ENCODE measurements at places on chromosomes 16 and 17. TPM values are rescaled to one million over a fixed set of nuclear protein-coding genes. Genes with fewer than 3 reads are reported as not detected.
A peak's percentile ranks its signal among the peaks of the same experiment; 100 is the strongest.

DNA sequence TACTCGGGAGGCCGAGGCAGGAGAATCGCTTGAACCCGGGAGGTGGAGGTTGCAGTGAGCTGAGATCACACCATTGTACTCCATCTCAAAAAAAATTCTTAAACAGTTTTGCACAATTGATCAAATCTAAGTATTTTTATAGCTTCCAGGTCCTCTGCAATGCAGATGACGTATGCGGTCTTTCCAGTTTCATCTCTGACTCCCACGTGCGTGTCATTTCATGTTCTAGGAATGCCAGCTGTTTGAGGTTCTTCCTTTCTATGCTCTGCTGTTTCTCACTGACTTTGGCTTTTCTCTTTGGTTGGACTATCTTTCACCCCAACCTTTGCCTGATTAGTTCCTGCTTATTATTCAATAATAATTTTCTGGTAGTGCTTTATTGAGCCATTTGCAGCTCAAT is 16.2 kb downstream of the CHP2 start:
- no peaks in the 10 kb centered on the region for H3K36me3 ChIP-seq
- H3K27me3 ChIP-seq = peaks cover 8% of the 10 kb centered on the region
- DNase-seq = no peak
- H3K4me1 ChIP-seq = peaks cover 9% of the 10 kb centered on the region
- H3K4me3 ChIP-seq = no peak overlapping the region

DNA sequence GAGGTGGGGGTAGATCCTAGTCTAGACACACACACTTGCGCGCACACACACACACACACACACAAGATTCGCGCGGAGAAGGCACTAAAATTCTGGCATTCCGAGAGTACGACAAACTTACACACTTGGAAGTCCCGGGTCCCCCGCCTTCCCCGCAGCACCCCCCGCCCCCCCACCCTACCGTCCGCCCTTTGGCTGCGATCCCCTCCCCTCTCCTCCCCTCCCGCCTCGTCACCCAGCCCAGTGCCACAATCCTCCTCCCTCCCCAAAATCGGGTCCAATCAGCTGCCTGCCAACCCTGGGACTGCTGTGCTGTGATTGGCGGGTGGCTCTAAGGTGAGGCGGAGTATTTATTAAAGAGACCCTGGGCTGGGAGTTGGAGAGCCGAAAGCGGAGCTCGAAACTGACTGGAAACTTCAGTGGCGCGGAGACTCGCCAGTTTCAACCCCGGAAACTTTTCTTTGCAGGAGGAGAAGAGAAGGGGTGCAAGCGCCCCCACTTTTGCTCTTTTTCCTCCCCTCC is at the start of gene SOX9:
SOX9 (plus strand) TSS at position 379 of the 522 bp plus-strand sequence. CDS start 372 bp downstream, outside the sequence.
- peaks cover 71% of the 10 kb centered on the region for H3K4me1 ChIP-seq
- H3K4me3 ChIP-seq = peak within 1 kb of the TSS; percentile 99
- peaks cover 56% of the 10 kb centered on the region for H3K27me3 ChIP-seq
- peak within 1 kb of the TSS; percentile 97 for H3K27ac ChIP-seq
- DNase-seq = no peak

DNA sequence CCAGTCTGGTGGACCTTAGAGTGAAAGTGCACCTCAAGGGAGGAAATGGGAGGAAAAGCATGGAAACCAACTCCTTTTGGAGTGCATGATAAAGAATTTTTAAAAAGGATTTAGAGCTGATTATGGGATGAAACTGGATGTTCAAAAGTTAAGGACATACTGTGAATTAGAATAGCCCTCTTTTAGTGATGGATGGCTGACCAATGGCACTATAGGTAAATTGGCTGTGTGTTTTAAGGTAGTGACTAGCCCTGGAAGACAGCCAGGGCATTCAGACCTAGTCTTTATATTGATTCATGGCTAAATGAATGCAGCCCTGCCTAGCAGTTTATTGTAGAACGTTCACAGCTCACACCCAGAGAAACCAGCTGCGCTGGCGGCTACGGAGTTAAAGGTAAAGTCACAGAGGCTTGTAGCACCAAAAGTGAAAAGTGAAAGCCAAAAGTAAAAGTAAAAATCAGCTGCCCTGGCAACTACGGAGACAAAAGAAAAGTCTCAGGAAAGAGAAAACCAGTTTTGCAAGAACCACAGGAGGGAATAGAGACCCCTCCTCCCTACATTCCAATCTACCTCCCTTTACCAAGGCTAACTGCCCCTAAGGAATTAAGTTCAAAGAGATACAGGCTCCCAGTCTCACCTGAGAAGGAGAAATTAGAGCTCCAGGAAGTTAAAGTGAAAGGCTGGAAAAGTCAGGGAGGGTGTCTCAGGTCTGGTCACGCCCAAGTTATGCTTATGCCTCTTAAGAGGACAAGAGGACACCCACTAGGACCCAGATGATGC is 21.8 kb downstream of the ACSM1 start:
- H3K4me1 ChIP-seq = peaks cover 54% of the 10 kb centered on the region
- no peak for DNase-seq
- H3K36me3 ChIP-seq = peaks cover 7% of the 10 kb centered on the region
- H3K27ac ChIP-seq = peak overlapping the region; percentile 94
- H3K27me3 ChIP-seq = no peaks in the 10 kb centered on the region

- H3K27ac ChIP-seq = peak within 1 kb of the TSS; percentile 47
- H3K36me3 ChIP-seq = no peaks in the 10 kb centered on the region
- DNase-seq = no peak
- H3K4me3 ChIP-seq = peak within 1 kb of the TSS; percentile 13
- H3K27me3 ChIP-seq = peaks cover 29% of the 10 kb centered on the region
Measured at GRCh38 chr17:6755731-6756184, at the start of gene XAF1. Gene XAF1, plus strand, starts transcription at chr17:6756046. Its CDS starts 33 bp downstream, at chr17:6756079.

DNA sequence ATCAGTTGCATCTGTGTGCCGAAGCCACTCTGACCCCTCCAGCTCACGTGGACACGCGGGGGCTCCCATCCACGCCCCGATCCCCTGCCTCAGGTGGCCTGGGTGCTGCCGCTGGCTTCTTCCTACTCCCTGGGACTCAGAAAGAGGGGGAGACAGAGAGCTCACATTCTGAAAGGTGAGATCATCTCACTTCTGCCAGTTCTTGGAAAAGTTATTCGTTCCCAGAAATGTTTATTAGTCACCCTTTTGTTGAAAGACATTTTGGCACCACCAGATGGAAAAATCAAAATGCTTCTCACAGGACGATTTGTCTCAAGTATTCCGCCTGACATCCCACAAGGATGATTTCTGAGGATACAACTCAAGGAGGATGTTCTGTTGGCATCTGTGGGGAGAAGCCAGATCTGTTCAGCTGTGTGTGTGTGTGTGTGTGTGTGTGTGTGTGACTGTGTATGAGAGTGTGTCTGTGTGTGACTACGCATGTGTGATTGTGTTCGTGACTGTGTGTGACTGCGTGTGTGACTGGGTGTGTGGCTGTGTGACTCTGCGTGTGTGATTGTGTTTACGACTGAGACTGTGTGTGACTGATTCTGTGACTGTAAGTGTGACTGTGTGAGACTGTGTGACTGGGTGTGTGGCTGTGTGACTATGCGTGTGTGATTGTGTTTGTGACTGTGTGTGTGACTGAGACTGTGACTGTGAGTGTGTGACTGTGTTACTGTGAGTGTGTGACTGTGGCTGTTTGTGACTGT is 207.3 kb downstream of the NTN1 start:
- no peak for DNase-seq
- peaks cover under 1% of the 10 kb centered on the region for H3K4me1 ChIP-seq
- no peak overlapping the region for H3K4me3 ChIP-seq
- no peak overlapping the region for H3K27ac ChIP-seq
- H3K27me3 ChIP-seq = peaks cover 5% of the 10 kb centered on the region

DNA sequence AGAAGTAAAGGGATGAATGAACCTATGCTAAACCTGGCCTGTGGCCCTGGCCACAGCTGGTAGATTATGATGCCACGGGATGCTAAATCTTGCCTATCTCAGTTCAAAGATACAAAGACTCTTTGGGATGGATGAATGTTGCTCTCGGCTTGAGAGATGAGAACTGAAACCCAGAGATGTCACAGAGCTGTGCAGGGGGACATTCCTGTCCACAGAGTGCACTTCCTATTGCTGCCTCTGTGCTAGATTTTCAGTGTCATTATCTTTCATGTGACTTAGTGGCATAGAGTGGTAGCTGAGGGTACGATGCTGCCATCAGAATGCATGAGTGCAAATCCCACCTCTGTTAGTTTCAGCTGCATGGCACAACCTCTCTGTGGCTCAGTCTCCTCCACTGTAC is 2.3 kb upstream of the MT1M start:
- H3K27me3 ChIP-seq = peaks cover 90% of the 10 kb centered on the region
- no peak overlapping the region for H3K4me3 ChIP-seq
- peaks cover 20% of the 10 kb centered on the region for H3K4me1 ChIP-seq

DNA sequence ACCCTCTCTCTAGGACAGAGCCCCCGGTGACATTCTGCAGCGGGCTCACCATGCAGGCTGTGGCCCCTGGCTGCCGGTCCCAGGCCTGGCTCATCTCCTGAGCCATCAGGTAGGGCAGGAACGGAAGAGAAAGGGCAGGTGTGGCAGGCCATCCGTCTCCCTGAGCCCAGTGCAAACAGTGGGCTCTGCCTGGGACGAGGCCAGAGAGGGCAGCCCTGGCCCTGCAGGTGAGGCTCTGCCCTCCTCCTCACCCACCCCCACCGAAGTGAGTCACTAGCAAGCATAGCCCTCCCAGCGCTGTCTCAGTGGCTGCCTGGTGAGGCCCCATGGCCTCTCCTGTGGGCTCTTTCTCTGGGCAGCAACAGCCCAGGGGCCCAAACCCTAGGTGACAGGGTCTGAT is 14.5 kb downstream of the OTOP3 start:
- H3K27ac ChIP-seq = no peak overlapping the region
- H3K4me3 ChIP-seq = no peak overlapping the region
- H3K4me1 ChIP-seq = peaks cover 5% of the 10 kb centered on the region
- H3K36me3 ChIP-seq = peaks cover 5% of the 10 kb centered on the region
- peaks cover 19% of the 10 kb centered on the region for H3K27me3 ChIP-seq
- DNase-seq = no peak

- H3K4me3 ChIP-seq = no peak overlapping the region
- no peaks in the 10 kb centered on the region for H3K27me3 ChIP-seq
- no peak for DNase-seq
- peaks cover 4% of the 10 kb centered on the region for H3K36me3 ChIP-seq
- H3K27ac ChIP-seq = no peak overlapping the region
Measured at GRCh38 chr16:24986512-24987303, 28.5 kb downstream of the ARHGAP17 start.

DNA sequence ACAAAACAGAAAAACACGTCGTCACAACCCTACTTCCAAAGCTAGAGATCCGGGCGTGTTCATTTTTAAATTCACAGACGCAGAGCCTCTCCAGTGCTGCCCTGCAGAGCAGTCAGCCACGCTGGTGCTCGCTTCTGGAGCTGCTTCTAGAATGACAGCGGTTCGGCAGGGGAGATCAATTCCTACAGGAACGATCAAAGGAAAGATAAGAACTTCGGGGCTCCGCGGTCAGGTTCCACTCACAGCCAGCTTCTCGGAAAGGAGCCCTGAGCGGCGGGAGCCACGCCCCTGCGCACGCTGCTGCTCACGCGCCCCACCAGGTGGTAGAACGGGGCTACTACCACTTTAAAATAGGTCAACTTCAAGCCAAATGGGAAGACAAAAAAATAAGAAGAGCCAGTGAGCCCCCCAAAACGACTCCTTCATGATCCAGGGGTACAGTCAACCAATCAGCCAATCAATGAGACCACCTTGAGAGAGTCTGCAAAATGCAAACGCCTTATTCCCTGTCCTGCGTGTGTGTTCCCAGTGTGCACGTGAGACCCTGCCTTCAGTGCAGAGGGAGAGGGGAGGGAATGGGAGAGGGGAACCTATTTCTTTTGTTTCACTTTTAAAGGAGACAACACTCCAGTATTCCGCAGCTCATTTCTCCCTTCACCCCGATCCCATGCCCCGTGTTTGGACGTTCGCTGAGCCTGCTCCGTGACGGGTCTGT is 209.7 kb downstream of the RBFOX3 start:
- peaks cover 10% of the 10 kb centered on the region for H3K4me1 ChIP-seq
- H3K27ac ChIP-seq = no peak overlapping the region
- peaks cover 86% of the 10 kb centered on the region for H3K27me3 ChIP-seq
- DNase-seq = peak; percentile 56
- no peaks in the 10 kb centered on the region for H3K36me3 ChIP-seq
- peak overlapping the region; percentile 66 for H3K4me3 ChIP-seq

DNA sequence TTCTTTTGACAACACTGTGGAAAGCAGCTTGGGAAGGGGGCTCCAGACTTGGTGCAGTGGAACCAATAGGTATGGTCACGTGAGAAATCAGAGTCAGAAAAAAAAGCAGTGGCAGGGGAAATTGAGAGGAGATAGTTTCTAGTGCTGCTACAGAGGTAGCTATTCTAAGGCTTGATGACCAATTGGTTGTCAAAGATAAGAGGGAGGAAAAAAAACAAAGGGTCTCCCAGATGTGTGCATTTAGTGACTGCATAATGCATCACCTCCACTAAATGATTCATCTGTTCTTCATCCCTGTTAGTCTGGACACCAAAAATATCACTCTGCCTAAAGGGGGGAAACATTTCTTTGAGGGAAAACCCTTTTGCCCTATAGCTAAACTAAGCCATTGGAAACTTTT is 56.5 kb downstream of the PIGL start:
- no peak for DNase-seq
- no peak overlapping the region for H3K27ac ChIP-seq
- H3K36me3 ChIP-seq = peaks cover 14% of the 10 kb centered on the region
- H3K4me1 ChIP-seq = no peaks in the 10 kb centered on the region
- H3K4me3 ChIP-seq = no peak overlapping the region

- no peaks in the 10 kb centered on the region for H3K27me3 ChIP-seq
- peaks cover 37% of the 10 kb centered on the region for H3K36me3 ChIP-seq
- H3K27ac ChIP-seq = peak overlapping the region; percentile 0
- H3K4me3 ChIP-seq = no peak overlapping the region
- no peaks in the 10 kb centered on the region for H3K4me1 ChIP-seq
Measured at GRCh38 chr17:67107811-67108775, 63.7 kb downstream of the CACNG1 start.

DNA sequence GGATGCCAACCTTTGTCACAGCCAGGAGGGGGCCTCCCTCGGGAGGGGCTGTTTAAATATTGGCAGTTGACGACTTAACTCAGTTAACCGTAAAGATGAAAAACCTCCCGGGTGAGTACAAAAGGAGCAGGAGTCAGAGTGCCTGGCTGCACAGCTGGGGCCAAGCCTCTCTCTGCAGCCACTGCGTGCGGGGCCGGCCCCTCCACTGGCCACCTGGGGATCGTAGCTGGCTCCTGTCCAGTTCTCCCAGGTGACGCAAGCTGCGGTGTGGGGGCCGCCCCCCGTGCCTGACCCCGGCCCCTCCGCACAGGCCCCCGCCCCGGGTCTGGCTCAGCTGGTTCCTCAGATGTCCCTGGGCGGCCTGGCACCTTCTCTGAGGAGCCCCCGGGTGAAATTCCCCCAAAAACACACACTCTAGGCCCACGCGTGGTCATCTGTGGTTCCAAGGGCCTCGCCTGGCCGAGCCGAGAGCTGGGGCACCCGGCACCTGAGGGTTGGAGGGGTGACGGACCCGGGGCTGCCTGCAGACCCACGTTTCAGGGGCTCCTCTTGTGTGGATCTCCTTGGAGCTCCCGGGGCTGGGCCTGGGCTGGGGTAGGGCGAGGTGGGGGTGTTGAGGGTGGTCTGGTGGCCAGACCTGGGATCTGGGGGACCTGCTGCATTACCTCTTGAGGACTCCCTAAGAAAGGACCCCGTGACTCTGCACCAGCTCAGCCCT is 7.4 kb upstream of the CACNA1H start:
- no peak overlapping the region for H3K4me3 ChIP-seq
- H3K4me1 ChIP-seq = no peaks in the 10 kb centered on the region
- H3K27ac ChIP-seq = no peak overlapping the region
- no peaks in the 10 kb centered on the region for H3K36me3 ChIP-seq
- no peak for DNase-seq

RNU2-1 gene
- total RNA-seq = 7,362 TPM

TMC5 gene
- total RNA-seq = 2.2 TPM

NPB gene
- total RNA-seq = 1.7 TPM

ADAP2 gene
- total RNA-seq = 2.3 TPM

ACSM5 gene
- total RNA-seq = not detected

CSH2 gene
- 0.66 TPM for total RNA-seq

Measured in mesothelial cell of epicardium (in vitro differentiated cells).